ENCODE measurements at places on chromosomes 3 and 15. TPM values are rescaled to one million over a fixed set of nuclear protein-coding genes. Genes with fewer than 3 reads are reported as not detected.

The CX3CR1 gene
- total RNA-seq: 0.54 TPM

The MYZAP gene
- total RNA-seq: 3.8 TPM

The MUC20 gene
- total RNA-seq: 6.8 TPM

The ITGA11 gene
- total RNA-seq: 360 TPM

The ARL6 gene
- total RNA-seq: 7.7 TPM

The FNDC3B gene
- 163 TPM for total RNA-seq
